Effector CD4-positive, alpha-beta T cell (primary cell): ENCODE measurements at places on chromosomes 2 and 18.

DNA sequence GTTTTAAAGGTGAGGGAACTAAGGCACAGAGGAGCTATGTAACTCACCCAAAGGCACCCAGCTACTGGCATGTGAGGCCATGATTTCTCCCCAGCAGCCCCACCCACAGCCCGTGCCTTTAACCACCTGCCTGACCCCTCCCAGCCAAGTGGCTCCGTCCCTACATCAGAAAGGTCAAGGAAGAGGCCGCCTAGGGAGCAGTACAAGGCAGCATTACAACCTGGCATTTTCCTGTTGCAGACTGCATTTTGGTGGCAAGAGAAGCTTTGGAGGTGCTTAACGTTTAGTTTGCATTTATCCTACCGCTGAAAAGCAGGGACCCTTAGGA is 17.5 kb downstream of the STEAP3 start:
- DNase-seq: no peak

GRCh38 chr18:79447703-79448367 is 52.1 kb downstream of the NFATC1 start:
- DNase-seq: no peak

GRCh38 chr2:84889332-84889731 is 8.4 kb upstream of the TRABD2A start:
- DNase-seq: no peak

GRCh38 chr2:239912171-239912937 is 112.8 kb downstream of the NDUFA10 start:
- DNase-seq: no peak

GRCh38 chr2:113068706-113069485 is 1.1 kb downstream of the IL1F10 start:
- no peak for DNase-seq

DNA sequence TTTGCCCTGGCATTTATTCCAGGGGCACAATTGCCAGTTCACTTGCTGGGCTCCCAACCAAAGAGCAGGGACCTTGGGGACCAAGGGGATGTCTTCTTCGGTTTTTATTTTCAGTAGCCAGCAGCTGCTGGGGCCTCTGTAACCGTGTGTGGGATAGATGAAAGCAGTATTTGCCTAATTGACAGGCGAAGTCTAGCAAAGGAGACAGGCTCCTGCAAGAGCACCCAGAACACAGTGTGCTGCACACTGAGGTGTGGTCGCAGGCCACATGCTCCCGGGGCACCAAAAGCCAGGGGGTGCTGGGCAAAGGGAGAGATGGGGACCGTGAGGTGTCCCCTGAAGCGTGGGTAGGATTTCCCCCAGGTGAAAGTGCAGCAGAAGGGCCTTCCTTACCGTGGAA is 5.3 kb downstream of the SAG start:
- DNase-seq: no peak

GRCh38 chr2:112001136-112001715 is 53.8 kb upstream of the TMEM87B start:
- DNase-seq: no peak

GRCh38 chr2:241063587-241063986 is 38.5 kb downstream of the MTERF4 start:
- no peak for DNase-seq

DNA sequence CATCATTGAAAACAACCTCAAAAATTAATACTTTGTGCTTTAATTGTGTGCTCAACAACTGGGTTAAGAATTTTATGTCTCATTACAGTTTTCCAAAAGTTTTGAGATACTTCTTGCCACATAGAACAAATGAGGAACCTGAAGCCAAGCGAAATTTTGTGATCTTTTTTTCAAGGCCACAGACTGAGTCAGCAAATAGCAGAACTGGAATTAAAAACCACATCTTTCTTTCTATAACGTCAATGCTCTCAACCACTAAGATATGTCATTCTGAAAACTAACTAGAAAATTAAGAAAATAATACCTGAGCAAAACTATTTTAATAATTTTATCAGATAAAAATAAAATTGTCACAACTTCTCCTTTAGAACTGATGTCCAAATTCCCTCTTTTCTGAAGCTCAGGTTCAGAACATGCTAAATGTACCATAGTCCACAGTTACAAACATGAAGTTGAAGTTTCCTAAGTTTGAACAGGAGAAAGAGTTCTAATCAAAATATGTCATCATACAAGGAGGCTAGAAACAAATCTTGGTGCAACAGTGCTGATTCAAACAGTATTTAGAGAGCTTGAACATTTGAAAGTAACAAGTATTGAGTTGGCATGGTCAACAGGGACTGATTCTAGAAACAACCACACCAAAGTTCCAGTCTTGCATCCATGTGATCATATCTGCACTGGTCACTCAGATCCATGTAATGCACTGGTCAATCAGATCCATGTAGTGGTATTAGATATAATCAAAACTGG is 27.6 kb upstream of the CALCRL start:
- no peak for DNase-seq

DNA sequence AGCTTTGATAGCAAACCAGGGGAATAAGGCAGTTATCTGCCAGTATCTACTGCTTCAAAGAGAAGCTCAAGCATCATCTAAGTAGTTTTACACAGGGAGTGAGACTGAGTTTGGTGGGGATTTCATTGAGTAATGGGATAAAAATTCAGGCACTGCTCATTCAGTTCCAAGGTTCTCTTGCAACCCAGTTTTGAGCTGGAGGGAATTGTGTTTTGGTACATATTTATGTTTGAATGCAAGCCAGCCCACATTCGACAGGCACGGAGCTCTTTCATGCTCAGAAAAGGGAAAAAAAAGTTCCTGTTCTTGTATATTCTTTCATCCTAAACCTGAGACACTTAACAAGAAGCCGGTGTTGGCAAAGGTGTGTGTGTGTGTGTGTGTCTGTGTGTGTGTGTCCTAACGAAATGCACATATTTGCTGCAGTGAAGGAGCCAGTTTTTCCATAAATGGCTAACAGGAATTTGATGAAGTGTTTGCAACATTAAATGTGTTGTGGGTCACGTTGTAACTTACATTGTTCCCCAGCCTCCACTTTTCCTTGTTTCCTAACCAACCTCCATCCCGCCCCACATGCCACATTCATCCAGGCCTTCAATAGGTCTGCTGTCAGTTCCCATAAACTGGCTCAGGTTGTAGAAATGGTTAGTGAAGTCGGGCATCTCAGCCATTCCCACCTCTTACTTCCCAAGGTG is 311.1 kb downstream of the TXNL1 start:
- no peak for DNase-seq

GRCh38 chr2:178455947-178456346 is 4.8 kb downstream of the PJVK start:
- no peak for DNase-seq

DNA sequence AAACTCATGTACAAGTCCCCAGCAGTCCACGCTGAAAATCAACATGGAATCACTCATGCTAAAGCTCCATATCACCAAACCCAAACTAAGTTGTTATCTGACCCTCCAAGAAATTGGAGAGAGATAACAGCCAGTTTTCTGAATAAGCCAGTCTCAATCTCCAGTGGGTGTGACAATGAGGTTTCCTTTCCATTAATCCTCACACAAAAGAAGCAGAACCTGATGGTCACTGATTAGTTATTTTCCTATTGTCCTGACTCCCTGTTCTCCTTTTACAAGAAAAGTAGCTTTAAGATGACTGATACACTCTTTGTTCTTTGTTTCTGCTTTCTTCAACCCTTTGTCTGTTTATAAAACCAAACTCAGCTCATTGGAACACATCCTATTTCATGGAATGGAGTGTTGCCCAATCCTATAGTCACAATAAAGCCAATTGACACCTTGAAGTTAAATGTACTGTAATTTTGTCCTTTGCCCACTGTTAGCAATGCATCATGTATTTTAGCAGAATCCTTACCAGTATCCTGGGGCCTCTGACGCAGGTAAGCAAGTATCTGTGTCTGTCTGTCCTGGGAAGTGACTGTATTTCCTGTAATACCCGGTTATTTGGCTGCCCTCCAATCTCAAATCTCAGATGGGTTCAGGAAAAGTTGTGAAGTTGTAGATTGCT is 30.6 kb upstream of the SH3RF3 start:
- no peak for DNase-seq

DNA sequence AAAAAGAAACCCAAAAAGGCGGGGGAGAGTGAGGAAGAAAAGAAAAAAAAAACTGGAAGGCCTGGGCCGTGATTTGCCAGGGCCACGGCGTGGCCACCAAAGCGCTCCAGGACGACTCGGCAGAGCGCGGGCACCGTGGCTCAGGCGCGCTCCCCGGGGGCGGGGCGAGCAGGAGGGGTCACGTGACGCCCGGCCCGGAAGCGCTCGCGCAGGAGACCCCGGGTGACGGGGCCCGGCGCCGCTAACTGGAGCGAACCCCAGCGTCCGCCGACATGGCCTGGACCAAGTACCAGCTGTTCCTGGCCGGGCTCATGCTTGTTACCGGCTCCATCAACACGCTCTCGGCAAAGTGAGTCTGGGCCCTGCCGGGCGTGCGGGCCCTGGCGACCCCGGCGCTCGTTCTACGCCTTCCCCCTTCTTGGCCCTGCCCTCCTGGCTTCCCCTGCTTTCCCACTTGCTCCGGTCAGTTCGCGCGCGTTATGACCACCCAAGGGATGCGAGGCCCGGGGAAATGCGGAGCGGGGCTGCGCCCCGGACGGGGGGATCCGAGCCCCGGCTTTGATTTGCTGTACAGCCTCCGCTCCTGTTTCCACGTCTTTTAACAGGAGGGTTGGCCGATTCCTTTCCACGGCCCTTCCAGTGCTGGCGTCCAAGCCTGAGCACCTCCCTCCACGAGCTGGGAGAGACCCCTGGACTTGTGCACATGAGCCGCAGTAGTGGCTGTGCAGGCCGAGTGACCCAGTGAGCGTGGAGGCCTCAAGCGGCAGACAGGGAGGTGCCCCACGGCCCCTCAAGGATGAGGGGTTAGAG is at the start of gene SLC35F6:
Gene SLC35F6 (plus strand): TSS at position 207 of the 810 bp plus-strand sequence. CDS start 66 bp downstream, at position 273.
- peak; percentile 82 for DNase-seq

DNA sequence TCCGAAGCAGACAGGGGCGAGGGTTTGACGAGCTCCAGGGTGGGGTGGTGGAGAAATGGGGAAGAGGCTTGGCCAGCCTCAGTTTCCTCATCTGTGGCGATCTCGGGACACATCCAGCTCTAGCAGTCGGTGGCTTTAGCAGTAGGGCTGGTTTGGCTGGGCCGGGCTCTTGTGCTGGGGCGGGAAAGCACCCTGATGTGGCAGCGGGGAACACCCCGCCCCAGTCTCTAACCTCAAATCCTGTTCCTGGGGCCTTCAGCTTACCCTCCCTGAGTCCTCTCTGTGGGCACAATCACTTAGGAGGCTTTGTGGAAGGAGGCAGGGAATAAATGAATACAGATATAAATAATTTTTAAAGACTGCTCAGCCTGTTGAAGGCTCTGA is 26.5 kb upstream of the MCFD2 start:
- DNase-seq: peak; percentile 74

- no peak for DNase-seq
These were observed 29.7 kb downstream of the DNMT3A start for GRCh38 chr2:25311865-25312575.

DNA sequence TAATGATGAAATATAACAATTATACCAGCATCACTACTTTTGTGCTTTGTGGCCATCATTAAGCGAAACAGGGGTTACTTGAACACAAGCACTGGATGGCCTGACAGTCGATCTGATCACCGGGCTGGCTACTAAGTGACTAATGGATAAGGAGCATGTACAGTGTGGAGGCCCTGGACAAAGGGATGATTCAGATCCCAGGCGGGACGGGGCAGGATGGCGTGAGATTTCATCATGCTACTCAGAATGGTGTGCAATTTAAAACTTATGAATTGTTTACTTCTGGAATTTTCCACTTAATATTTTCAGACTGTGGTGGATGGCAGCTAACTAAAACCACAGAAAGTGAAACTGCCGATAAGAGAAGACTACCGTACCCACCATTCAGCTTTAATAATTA is 7.0 kb upstream of the CLIP4 start:
- no peak for DNase-seq

GRCh38 chr2:29586919-29587318 is 334.5 kb downstream of the ALK start:
- no peak for DNase-seq

GRCh38 chr2:20314562-20315501 is 35.8 kb downstream of the PUM2 start:
- no peak for DNase-seq

DNA sequence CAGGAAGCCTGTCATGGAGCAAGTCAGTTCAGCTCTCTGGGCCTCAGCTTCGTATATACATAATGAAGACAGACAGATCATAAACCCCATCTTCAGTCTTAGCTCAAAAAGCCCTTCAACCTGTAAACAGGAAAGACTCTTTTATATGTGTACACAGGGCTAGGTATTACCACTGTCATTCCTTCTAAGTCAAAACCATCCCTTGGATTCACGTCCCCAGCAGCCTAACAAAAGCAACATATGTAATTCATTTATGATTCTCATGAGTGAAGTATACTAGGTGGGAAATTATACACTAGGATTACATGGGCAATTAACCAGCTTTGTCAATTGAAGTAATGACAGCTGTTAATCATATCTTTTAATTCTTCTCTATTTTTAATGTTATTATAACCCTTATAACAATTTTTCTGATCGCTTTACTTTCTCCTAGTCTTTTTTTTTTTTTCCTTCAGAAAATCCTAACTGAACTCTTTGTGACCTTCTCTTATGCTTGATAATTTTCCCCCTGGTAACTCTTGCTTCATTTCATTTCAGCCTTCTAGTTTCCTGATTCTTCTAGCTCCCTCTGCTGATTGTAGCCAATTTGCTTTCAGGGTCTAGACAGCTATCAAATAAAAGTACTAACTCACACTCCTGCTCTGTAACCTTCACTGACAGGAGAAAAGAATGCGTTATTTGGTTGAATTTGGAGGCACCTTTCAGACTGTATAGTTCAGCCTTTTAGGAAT is 99.7 kb downstream of the RBM43 start:
- no peak for DNase-seq

- no peak for DNase-seq
These were observed 664 bp downstream of the DGUOK start for GRCh38 chr2:73927344-73927743.

- DNase-seq: peak; percentile 45
These were observed at the start of gene FHL2 for GRCh38 chr2:105398336-105399206. FHL2 (minus strand) TSS chr2:105399051; CDS start chr2:105386516, 12,535 bp downstream.

DNA sequence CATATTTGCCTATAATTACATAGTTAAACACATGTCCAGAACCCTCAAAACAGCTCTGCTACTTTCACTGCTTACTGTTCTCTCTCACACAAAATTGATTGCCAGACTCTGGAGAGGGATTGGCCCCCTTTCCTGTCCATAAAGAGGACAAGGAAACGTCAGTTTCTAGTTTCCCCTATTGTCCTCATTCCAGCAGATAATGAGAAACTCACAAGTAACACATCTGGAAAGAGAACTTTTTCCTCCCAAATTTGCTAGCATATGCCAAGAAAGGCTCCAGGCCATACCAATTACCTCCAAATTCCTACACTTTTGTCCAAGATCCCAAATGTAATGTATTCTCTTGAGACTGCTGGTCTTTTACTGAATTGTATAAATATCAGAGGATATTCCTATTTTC is 200.5 kb downstream of the EXOC6B start:
- DNase-seq: no peak

GRCh38 chr2:85892216-85892944 is 3.6 kb upstream of the ST3GAL5 start:
- no peak for DNase-seq

GRCh38 chr2:121804997-121805765 is 49.7 kb downstream of the TSN start:
- DNase-seq: no peak

GRCh38 chr2:142617461-142617860 is 260.0 kb upstream of the KYNU start:
- no peak for DNase-seq

- DNase-seq: no peak
These were observed 107.7 kb downstream of the INHBB start for GRCh38 chr2:120453635-120453998.
